Left colon (tissue), 2 donors: ENCODE measurements at places on chromosomes 11 and 22. TPM values are rescaled to one million over a fixed set of nuclear protein-coding genes. Genes with fewer than 3 reads are reported as not detected.

GRCh38 chr11:20470348-20470747 is 82.8 kb downstream of the PRMT3 start:
- DNase-seq = no peak

DNA sequence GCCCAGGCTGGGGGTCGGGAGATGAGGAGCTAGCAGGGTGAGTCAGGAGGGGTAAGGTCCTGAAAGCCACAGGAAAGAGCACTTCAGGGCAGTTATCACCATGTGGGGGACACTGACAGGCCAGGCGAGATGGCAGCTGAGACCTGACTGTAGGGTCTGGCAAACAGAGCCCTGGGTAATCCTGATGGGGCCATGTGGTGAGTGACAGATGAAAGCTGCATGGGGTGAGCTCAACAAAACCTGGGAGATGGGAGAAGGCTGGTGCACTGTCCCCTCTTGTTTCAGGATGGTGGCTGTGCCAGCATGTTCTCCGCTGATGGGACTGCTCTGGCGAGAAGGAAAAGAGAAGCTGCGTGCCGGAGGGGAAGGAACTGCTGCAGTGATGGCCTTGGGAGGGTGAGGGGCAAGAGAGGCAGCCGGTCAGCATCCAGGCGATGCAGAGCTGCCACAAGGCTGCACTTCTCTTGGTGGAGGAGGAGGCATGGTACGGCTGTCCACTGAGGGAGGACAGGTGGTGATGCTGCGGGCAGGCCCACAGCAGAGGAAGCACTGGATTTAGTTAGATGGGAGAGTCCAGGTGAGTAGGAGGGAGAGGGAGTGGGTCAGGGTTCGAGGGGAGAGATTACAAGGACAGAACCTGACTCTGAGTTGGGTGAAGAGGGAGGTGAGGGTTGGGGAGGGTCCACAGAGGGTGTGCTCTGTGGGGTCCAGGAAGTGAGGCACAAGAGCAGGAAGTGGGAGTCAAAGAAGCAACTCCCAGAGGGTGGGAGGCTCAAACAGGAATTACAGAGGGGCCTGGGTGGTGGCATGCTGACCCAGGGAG is 3.8 kb downstream of the TOP3B start:
- DNase-seq = no peak

The PNPLA5 gene
- not detected for total RNA-seq

The PKP3 gene
- 168 TPM for total RNA-seq

The ARAP1 gene
- total RNA-seq = 62.5 TPM

DNA sequence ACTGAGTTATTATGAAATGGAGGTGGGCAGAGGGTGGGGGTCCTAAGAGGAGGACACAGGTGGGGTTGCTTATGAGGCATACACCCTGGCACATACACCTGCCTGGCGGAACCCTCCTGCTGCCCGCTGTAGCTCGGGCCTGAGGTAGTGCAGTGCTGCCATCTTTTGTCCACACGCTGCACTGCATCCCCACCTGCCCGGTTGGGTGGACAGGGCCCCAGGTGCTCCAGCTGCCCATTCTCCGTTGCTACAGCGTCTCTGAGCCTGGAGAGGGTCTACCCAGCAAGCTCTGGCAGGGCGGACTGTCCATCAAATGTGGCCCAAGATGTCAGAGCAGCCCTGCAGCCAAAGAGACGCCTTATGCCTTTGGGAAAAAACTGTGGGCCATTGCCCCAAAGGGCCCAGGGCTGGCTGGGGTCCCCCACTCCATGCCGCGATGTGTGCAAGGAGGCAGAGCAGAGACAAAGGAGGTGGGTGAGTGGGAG is 131.2 kb downstream of the BUD13 start:
- DNase-seq = no peak

GRCh38 chr11:36162883-36163434 is 126.3 kb downstream of the COMMD9 start:
- no peak for DNase-seq

The GAB4 gene
- not detected for total RNA-seq
